ENCODE measurements at places on chromosomes 12 and 14.

GRCh38 chr12:20367583-20368113, 689 bp upstream of the PDE3A start:
- no peak for DNase-seq

DNA sequence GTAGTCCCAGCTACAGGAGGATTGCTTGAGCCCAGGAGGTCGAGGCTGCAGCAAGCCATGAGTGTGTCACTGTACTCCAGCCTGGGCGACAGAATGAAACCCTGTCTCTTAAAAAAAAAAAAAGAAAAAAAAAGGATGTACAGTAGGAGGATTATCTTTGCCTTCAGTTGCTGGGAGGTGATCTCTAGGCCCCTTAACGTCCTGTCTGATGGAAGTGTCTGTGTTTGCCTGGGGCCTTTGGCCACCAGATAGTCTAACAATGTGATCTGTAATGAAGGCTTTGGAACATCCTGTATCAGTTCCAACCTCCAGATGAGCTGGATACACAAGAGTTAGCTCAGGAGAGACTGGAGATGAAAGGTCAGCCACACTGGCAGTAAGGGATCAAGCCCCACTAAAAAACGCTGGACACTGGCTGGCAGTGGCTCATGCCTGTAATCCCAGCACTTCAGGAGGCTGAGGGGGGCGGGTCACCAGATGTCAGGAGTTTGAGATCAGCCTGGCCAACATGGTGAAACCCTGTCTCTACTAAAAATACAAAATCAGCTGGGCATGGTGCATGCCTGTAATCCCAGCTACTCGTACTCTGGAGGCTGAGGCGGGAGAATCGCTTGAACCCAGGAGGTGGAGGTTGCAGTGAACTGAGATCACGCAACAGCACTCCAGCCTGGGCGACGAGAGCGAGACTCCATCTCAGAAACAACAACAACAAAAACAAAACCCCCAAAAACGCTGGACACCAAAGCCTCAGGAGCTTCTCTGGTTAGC, 19.0 kb upstream of the HNF1A start:
- no peak for DNase-seq

DNA sequence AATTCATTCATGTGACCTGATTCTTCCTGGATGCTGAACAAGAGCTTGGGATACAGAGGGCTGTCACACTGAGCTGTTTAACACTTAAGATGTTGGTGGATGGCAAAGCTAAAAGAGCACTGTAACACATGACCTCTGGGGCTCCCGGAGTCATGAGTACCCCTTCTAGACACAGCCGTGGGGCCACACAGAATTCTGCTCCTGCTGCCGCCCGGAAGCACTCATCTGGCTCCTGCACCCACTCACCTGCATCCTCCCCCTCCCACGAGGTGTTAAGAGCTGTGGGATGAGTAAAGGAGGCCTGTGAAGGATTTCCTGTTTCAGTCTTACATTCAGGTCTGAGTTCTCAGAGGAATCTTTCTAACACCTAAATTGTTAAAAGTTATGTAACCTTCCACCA, 78.0 kb upstream of the SSTR1 start:
- DNase-seq: no peak

DNA sequence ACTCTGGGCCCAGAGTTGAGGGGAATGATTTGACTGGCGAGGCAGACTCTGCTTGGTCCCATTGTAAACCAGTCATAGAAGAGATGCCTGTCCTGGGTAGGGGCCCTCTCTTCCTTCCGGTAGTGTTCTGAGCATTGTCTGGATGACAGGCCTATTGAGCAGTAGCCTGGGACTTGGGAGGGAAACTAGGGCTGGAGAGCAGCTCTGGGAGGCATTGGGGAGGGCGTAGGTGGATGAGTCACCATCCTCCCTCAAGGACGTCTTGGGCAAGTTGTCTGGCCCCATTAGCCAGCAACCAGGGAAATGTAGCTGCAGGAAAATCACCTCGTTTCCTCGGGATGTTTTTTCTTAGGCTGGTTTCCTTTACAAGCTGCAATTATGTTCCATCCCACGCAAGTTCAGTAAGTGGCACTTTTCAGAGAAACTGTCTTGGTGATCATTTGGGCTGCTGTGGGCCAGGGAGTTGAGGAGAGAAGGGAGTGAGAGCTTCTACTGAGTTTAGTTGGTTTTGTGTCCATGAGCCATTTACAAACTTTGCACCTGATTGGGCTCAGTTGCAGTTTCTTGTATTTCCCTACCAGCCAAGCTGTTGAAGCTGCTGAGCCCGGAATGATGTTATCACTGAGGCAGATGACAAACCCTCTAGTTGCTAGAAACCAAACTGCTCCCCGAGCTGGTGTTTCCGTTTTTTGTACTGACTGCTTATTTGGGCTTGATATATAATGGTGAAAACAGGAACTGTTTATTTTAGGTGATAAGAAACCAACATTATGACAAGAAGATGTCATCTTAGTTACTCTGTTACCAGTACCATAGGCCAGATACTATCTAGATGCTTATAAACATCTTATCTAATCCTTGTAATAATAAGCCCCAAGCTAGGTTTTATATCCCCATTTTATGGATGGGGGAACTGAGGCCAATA, 147.6 kb downstream of the CHST11 start:
- peak; percentile 98 for DNase-seq

- DNase-seq: no peak
These were observed 180.8 kb downstream of the CRADD start for GRCh38 chr12:93857991-93858447.

GRCh38 chr12:71440763-71441748, 1.5 kb downstream of the LGR5 start:
- no peak for DNase-seq

DNA sequence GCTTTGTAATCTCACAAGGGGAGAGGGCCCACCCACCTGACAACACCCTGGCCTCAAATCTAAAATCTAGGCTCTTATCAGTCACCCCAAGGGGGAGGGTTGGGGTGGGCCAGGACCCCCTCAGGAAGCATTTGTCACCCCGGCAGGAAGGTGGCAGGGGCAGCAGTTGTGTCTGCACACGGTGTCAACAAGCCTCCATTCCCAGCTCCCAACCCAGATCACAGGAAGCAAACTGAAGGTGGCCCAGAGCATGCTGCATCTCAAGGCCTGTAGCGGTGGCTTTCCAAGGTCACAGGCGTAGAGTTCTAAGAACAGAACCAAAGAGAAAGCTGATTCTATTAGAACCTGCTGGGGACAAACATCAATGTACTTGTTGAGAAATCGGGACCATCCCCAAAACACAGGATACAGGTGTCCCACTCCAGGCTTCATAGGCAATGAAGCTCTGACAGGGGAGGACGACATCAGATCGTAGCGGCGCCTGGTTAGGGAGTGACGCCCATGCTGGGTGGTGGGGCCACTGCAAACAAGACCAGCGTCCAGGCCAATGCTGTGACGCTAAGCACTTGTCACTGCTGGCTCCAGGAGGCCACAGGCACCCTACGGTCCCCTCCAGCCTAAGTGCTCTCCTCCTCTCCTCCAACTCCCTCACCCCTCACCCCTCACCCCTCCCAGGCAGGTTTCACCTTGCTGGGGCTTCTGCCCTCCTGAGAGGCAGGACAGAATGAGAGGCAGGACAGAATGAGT, 52.9 kb downstream of the CCDC88C start:
- DNase-seq: no peak

- peak; percentile 67 for DNase-seq
These were observed 15.9 kb downstream of the PACS2 start for GRCh38 chr14:105330491-105330895.

All from EL (cell line).